ENCODE measurements at places on chromosomes 2 and 18.

- peak; percentile 44 for DNase-seq
Observed at GRCh38 chr2:156333951-156334495, 1.5 kb upstream of the NR4A2 start.

DNA sequence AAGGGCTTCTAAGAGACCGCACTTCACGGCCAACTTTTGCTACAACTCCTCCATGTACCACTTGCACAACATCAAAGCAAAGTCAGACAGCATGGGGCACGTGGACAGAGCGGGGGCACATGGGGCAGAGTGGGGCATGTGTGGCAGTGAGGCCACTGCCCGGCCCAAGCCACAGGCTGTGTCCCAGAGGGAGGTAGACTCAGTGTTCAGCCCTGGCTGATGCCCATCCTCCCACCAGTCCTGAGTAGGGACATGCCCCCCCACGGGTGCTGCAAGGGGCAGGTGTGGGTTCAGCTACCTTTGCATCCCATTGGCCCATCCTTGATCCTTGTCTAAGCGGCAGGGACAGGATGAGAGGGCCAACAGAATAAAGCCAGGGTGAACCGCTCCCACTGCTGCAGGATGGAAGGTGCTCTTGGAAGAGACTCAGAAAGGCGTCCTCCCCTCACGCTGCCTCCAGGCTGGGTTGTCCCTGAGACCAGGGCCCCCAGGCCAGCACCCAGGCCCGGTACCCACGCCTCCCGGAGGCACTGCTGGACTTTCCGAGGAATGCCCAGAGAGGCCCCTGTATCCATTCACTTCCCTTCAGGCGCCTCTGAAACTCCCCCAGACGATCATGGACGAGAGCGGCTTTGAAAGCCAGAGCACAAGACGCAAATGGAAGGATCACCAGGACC, 218.2 kb downstream of the NDUFA10 start:
- no peak for DNase-seq

GRCh38 chr2:67516899-67517530, 119.9 kb downstream of the ETAA1 start:
- peak; percentile 93 for DNase-seq

GRCh38 chr2:144552821-144553220, 32.9 kb upstream of the ZEB2 start:
- no peak for DNase-seq

DNA sequence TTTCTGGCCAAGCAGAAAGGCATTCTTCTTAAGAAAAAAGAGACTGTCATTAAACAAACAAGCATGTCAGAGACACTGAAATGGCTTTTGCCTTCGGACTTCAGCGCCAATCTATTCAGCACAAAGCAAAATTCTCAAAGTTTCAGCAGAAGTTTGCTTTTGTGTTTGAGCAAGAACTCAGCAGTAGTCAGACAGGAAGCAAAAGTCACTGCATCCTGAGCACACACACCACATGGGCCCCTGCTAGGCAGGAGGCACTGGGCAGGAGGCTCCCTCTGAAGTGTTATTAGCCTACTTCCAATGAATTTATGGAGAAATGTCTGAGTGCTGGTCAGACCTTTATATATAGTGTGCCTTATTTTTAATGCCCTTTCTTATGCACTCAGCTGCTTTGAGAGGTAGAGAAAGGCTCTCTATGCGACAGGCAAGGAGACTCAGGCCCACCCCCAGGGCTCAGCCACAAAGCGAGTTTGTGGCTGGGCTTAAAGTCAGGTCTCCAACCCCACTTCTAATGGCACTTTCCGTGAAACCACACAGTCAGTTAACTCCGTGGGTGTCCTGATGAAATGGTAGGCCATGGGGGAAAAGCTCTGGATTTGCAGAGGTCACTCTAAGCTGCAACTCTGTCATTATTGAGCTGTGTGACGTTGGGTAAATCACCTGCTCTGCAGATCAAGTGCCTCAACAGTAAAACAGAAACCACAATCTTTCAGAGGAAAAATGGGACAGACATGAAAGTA, 161.0 kb upstream of the TMEM200C start:
- peak; percentile 79 for DNase-seq

- DNase-seq, result no peak
Observed at GRCh38 chr2:3059141-3059925, 318.3 kb downstream of the EIPR1 start.

GRCh38 chr2:240501531-240501991, 56.2 kb downstream of the ANKMY1 start:
- DNase-seq, result no peak

DNA sequence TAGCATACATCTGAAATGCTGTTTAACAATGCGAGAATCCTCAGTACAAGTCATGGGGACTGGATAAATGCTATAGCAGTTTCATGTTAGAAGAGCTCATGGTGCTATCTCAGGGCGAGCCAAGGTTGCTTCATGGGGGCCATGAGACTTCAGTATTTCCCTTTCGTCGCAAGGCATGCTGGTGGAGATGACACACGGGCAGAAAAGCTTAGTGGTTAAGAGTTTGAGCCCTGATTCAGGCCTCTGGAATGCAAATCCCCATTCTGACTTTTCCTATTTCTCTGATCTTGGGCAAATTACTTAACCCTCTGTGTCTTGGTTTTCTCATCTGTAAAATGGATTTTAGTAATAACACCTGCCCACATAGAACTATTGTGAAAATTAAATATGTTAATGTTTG, 57.4 kb upstream of the EPHA4 start:
- peak; percentile 89 for DNase-seq

All from fibroblast of skin of back (primary cell).